KG1 (cell line): ENCODE measurements at places on chromosomes 7 and 10.

DNA sequence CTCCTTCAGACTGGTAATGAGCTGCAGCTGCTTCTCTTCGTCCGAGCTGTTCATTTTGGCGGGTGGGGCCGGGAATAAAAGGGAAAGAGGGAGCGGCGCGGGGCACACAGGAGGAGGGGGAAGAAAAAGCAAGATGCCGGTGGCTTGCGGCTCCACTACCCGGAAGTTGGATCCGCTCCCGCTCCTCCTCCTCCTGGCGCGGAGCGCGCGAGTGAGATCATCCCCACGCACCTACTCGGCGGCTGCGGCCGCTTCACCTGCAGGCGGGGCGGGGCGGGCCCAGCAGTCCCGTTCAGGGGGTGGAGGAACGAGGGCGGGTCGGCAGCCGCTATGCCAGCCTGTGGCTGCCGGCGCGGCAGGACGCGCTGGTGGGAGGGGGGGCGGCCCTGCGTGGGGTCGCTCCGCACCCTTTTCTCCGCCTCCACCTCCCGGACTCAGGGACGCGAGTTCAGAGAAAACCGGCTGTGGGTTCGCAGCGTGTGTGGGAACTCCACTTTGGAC lies at the start of gene SHTN1:
Gene SHTN1, minus strand, starts transcription at position 162 of the 501 bp plus-strand sequence. Its CDS starts 108 bp downstream, at position 54.
- no peak for DNase-seq

DNA sequence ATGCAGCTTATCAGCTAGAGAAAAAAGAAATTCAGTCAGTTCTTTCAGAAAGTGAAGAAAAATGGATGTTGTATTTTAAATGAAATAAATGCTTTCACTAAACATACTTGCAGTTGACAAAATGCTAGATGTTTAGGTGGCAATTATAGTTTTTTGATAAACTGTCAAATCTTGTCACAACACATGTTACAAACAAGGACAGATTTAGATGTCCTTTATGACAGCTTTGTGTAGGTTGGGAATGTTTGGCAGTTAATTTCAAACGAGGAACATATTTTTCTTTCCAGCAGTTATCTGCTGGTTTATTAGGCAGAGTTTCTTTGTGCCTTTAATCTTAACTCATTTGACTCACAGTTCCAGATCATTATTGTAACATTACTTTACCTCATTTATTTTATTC lies 3.1 kb upstream of the PRPS1L1 start:
- DNase-seq: no peak

GRCh38 chr7:66790196-66790595 lies 49.7 kb downstream of the RABGEF1 start:
- no peak for DNase-seq

DNA sequence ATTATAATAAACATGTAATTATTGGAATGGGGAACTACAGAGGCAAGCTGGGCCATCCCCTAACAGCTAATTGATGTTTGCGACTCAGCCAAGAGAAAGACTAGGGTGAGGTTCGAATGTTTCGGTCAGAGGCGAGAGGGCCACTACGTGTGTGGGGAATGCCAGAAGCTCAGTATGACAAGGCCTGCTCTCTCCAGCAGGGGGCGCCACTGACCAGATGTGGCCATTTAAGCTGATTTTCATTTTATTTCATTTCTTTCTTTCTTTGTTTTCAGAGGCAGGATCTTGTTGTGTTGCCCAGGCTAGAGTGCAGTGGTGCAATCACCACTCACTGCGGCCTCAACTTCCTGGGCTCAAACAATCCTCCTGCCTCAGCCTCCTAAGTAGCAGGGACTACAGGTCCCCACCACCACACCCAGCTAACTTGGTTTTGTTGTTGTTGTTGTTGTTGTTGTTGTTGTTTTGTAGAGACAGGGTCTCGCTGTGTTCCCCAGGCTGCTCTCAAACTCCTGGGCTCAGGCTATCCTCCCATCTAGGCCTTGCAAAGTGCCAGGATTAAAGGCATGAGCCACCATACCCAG lies 38.1 kb downstream of the TMEM130 start:
- no peak for DNase-seq

GRCh38 chr7:70374772-70375533 lies 757.0 kb upstream of the GALNT17 start:
- no peak for DNase-seq

- no peak for DNase-seq
These were observed 674 bp downstream of the AMZ1 start for GRCh38 chr7:2688409-2689342.

DNA sequence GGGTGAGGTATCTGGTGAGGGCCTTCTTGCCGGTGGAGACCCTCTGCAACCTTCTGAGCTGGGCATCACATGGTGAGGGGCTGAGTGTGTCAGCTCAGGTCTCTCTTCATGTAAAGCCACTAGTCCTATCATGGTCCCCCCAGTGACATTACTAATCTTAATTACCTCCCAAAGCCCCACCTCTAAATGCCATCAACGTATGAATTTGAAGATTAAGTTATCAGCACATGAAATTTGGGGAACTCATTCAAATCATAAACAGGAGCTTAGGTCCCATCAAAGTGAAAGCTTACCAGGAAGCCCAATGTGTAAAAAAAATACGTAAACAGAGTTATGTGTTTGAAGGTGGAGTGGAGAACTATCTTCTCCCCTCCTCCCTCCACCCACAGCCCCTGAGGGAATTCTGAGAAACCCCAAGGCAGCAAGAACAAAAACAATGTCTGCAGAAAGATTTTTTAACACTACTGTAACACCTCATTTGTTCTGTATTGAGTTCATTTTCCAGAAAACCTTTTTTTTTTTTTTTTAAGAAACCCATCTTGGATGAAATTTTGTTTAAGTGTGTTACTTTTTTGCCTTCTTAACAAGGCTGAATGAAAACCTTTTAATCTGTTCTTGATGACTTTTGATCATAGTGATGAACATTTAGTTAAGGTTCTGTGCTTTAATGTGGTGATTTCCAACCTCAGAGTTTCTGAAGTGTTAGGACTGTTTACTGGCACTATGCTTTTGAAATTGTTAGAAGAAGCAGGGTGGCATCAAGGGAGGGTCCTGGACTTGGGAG lies 19.1 kb upstream of the PCGF5 start:
- no peak for DNase-seq

GRCh38 chr7:98211221-98211675 lies at the start of gene BHLHA15:
BHLHA15 (plus strand) TSS chr7:98211439; CDS start chr7:98212310, 871 bp downstream.
- no peak for DNase-seq

DNA sequence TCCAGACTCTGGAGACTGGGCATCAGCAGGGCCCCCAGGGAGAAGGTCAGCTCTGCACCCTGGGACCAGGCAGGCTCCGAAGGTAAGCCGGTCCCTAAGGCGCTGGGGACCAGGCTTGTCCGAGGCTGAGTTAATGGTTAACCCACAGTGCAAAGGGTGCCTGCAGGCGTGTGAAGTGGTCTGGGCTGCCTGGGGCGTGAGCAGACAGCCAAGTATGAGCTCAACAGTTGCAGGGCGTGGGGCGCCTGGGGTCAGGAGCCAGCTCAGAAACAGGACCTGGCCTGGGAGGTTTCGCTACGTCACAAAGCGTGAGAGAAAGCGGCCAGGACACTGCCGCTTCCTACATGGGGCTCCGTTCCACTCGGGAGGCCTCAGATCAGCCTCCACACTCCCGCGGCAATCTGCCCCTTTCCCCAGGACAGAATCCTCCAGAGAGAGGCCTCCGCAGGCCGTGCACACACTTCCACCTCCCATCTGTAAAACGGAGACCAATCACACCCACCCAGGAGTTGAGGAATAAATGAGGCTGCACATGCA lies 16.0 kb downstream of the PDGFA start:
- no peak for DNase-seq

DNA sequence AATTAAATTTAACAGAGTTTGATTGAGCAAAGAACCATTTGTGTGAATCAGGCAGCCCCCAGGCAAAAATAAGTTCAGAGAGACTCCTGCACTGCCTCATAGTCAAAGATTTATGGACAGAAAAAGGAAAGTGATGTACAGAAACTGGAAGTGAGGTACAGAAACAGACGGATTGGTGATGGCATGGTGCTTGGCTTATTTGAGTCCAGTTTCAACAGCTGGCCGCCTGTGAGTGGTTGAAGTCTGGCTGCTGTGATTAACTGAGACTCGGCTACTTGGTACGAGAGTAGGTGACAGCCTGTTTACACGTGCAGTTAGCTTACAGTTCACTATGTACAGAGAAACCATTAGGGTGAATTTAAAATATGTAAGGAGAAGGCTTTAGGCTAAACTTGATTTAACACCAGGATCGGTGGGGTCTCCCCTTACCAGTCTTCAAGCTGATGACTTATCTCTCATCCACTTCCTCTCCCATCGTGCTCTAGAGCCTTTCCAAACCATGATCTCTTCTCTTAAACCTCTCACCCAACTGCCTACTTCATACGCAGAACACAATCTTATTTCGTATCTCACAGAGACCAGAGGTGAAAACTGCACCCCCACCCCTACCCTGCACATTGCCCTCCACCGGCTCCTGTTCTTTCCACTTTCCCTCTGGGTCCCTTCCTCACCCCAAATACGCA lies 5.0 kb upstream of the MSMB start:
- DNase-seq: no peak

- no peak for DNase-seq
These were observed 113.1 kb upstream of the ADCY1 start for GRCh38 chr7:45461026-45461425.

- DNase-seq: no peak
These were observed 336.5 kb downstream of the CRPPA start for GRCh38 chr7:16084875-16085274.
